ENCODE measurements at places on chromosomes 2 and 18.

DNA sequence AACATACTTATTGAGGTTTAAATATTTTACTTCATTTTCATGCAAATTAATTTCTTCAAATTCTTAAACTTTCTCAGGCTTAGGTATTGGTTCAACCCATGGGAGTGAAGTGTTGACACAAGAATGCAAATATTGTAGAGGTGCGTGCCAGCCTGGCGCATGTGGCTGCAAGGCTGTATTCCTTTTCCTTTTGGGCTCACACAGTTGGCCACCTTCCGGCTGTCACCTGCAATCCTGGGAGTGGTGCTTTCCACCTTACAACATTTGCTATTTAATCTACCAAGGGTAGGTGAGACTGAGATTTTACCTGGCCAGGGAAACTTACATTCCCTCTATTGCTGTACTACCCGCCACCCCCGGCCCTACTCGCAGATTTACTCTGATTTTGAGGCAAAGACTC lies 141.1 kb downstream of the DCC start:
- no peak for DNase-seq

- no peak for DNase-seq
Observed at GRCh38 chr2:192072261-192072660, 122.5 kb downstream of the TMEFF2 start.

DNA sequence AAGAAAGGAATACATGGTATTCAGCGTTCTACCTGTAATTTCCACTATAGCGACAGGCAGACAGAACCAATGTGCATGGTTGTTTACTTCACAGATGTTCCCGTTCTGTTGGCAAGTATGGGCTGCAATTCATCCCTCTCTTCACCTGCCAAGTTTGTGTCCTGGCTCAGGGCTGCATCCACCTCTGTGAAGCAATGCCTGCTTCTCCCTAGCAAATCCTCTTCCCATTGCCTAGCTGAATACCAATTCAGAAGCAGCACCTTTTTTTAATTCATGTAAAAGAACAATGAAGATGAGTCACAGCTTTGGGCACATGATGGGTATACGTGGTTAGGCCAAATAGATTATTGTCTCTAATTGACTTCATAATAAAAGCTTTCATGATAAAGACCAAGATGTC lies 54.7 kb upstream of the LRATD1 start:
- DNase-seq, result no peak

- no peak for DNase-seq
Observed at GRCh38 chr2:68151037-68151436, 6.7 kb upstream of the PNO1 start.

DNA sequence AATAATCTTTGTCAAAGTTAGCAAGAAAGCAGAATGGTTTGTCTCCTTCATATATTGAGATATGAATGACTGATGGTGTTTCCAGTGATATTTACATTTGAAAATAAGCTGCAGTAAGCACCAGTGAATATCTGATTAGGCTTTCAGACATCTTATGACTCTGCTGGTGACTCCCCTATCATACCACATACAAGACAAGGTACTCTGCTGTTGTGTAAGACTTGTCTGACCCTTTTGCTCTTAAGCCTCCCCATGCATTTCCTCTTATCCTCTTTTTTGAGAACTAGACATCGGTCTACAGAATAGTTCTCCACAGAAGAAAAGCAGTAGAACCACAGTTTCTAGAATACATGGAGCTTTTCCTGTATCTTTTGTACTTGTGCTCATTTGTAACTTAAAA lies 9.3 kb downstream of the POLI start:
- no peak for DNase-seq

- no peak for DNase-seq
Observed at GRCh38 chr2:120803764-120804335, 68.2 kb downstream of the GLI2 start.

- no peak for DNase-seq
Observed at GRCh38 chr2:65710356-65710755, 278.0 kb upstream of the SPRED2 start.

DNA sequence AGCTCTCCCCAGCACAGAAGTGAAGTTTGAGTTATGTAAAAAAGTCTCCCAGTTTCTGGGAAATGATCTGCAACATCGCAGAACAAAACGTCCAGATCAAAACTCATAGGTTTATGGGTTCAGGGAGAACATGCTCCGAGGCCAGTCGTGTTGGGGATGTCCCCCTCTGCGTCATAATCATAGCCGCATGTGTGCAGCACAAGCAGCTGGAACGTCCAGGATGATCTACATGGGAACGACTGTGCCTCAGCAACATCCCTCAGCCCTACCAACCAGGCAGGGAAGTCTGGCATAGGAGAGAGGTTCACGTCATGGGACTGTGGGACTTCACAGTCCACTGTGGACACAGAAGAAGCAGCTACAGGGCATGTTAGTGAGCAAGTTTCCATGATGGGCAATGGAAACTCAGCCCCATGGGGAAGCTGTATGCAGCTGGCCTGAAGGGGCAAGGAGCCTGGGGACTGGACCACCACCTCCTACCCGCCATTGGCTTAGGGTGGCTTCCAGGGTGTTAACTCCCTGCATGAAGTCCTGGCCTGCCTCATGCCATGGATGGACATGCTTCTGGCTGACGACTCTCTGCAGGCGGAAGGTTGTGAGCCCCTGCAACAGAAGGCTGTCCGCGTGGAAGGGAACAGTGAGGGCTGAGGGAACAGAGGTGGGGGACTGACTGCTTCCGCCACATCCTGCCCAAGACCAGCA lies 96.9 kb downstream of the COPS8 start:
- no peak for DNase-seq

DNA sequence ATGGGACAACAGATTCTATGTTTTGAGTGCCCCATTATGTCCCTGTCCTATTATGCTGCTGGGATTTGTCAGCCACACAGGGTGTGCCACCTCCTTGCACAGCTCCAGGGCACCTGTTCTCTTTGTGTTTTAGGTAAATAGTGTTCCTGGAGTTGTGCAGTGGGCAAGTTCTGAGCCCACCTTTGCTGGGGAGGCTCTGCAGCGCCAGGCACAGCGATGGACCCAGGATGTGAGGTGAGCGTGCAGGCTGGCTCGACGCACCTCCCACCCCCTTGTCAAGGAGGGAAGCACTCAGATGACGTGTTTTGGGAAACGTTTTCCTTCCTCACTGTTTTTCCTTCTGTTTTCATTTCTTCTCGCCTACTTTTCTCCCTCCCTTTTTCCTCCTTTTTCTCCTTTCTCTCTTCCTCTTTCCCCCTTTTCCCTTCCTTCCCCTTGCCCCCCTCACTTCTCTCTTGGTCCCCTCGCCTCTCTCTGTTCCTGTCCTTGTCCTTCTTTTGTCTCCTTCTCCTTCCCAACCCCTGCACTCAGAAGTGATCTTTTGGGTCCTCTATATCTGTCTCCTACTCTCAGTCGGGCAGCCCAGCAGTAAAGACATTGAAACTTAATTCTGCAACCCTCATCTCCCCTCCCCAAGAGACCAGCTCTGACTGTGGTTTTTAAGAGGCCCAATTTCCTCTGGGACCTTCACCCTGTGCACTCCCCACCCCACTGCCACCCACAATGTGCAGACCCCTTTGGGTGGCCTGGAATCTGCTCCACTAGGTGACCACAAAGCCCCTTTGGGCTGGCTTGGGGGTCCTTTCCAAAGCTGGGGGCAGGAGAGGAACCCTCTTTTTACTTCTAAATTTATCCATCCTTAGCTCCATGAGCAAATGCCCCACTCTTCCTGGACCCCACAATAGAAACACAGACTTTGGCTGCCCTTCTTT lies 104.0 kb downstream of the MCFD2 start:
- DNase-seq, result no peak

DNA sequence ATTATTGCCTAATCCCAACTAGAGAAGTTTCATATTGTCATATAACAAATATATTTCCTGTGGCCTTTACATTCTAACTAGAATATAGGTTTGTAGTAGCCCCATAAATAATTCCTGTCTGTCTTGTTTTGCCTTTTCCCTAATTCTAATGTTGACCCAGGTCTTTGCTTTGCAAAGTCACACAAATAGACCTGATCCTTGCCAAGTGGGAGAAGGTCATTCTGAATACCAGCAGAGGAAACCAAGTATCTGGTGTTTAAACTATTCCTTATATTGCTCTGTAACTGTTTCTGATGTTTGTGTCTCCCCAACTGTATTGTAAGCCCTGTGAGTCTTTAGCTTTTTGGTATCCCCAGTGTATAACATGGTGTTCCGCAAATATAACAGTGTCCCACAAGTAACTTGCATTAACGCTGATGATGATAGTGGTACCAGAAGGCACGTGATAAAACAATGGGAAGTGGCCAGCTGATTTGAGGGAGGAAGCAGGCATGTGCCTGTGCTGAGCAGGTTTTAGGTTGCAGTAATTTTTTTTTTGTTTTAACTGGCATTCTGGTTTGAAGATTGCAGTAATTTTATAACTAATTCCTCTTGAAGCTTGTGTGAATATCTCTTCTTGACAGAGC lies 11.1 kb downstream of the HADHB start:
- DNase-seq, result no peak

- DNase-seq, result no peak
Observed at GRCh38 chr2:53508667-53509066, 258.9 kb upstream of the CHAC2 start.

GRCh38 chr2:158731386-158731785 lies 63.7 kb upstream of the DAPL1 start:
- DNase-seq, result no peak

DNA sequence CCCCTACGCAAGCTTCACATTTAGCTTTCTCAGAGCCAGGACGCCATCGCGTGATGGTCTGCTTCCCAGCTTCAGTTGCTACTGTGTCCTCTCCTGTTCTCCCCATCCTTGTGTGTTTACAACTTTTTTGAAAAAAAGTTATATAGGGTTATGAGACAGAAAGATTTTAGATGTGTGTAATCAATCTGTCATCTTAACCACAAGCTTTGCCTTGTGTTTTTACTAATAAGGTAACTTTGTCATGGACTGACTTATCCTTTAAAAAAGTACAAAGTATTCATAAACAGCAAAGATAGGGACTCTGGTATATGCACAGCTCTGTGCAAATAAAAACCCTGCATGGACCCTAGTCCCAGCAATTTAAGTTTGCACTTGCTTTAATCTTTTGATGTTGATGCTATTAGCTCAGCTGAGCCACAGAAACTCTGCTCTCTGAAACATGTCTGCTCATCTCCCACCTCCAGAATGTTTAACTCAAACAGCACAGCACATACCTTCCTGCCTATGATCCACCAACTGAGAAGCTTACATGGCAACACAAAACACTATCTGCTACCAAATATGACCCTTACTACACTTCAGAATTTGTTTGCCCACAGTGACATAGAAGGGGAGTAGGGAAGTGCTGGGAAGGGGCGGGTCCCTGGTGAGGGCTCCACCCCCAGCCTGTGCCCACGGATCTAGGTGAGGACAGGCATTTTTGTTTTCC lies 42.7 kb downstream of the SAP130 start:
- DNase-seq, result no peak

DNA sequence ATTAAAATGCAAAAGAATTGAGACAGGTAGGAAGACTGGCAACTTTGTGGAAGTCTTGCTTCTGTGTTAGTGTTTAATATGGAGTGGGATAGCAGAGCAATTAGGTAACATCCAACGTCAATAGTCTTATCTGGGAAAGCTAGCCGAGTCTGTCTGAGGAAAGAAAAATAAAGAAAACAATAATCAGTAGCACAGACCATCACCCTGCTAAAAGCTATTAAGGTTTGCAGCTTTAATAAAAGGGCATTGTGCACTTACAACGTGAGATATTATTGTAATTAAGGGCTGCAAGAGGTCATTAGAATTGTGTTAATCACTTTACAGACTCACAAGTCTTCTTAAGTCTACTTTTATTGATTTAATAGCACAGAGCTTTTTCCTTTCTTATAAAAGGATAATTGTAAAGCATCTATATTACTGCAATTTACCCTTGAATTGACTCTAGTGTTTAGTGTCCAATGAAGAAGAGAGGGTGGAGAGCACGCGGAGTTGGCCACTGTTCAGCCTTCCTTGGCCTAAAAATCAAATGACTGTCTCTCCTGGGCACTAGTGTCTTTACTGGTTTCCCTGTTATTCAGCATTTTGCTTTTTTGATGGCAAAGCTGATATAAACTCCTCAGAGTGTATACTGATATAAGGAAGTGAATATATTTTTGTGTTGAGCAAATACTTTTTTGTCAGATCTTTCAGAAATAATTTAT lies 2.0 kb downstream of the CDH7 start:
- DNase-seq, result no peak

DNA sequence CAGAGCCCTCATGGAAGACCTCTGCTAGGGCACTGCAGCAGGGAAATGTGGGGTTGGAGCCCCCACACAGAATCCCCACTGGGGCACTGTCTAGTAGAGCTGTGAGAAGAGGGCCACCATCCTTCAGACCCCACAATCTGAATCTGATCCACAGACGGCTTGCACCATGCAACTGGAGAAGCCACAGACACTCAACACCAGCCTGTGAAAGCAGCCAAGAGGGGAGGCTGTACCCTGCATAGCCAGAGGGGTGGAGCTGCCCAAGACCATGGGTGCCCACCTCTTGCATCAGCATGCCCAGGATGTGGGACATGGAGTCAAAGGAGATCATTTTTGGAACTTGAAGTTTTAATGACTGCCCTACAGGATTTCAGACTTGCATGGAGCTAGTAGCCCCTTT lies 6.5 kb downstream of the CD226 start:
- DNase-seq, result no peak

GRCh38 chr18:58135183-58135641 lies 91.2 kb downstream of the NEDD4L start:
- DNase-seq, result no peak

DNA sequence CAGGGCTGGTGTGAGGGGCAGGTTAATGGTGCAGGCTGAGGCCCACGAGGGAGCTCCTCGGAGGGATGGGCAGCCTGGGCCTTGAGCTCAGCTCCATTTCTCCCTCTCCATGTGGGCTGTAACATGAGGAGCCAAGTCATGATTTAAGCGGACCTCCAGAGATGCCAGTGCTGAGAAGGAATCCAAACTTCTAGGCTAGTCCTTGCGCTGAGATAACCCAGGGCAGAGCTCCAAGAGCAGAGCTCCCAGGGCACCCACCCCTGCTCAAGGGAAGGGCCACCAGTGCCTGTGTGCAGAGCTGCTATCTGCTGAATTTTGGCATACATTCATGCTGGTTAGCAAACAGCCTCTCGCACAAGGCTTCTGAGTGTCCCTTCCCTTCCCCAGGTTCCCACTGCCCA lies 95.1 kb downstream of the MRO start:
- DNase-seq, result no peak

DNA sequence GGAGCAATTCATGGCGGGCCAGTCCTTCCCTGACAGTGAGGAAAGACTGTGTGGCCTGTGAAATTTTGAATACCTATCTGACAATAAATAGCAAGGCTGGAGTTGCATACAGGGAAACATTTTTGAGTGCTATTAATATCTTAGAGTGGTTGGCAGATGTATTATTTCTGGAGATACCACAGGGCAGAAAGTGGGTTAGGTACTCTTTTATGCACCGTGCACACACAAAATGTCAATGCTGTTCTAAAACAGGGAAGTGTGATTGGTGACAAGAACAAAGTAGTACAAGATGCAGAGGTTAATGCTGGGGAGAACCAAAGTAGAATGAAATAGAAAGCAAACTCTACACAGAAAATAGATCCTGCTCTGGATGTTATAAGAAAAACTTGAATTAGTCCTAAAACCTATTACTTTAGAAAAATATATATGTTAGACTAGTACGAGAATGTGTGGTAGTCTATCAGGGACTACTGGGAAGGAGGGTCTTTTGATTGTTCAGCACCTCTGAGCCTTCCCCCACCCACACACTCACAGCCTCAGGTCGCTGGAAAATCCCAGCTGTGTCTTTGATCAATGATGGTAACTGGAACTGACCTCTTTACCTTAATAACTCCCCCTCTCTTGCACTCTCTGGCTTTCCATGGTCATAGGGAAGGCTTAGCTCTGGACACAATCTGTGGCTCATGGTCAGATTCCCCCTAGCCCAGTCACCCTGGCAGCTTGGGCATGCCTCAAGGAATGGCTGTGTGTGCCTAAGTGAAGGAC lies 58.2 kb downstream of the SERPINB8 start:
- no peak for DNase-seq

- no peak for DNase-seq
Observed at GRCh38 chr18:45666520-45666919, 51.2 kb downstream of the SLC14A2 start.
